Foreskin fibroblast (primary cell): ENCODE measurements at places on chromosomes 1 and 21.

GRCh38 chr1:25161981-25162380 is 70.3 kb downstream of the SYF2 start:
- DNase-seq: peak; percentile 63

GRCh38 chr1:151535326-151536271 is 4.5 kb upstream of the TUFT1 start:
- no peak for DNase-seq

GRCh38 chr1:196007763-196008162 is 600.5 kb downstream of the KCNT2 start:
- DNase-seq: no peak

DNA sequence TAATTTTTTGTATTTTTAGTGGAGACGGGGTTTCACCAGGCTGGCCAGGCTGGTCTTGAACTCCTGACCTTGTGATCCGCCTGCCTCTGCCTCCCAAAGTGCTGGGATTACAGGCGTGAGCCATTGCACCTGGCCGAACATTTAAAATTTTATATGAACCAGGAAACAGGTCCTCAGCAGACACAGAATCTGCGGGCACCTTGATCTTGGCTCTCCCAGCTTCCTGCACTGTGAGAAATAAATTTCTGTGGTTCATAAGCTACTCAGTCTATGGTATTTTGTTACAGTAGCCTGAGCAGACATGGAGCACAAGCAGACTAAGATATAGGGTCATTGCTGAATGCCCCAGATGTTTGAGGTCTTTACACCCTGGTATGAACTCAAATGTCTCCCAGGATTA is 23.6 kb upstream of the CTH start:
- DNase-seq: no peak

DNA sequence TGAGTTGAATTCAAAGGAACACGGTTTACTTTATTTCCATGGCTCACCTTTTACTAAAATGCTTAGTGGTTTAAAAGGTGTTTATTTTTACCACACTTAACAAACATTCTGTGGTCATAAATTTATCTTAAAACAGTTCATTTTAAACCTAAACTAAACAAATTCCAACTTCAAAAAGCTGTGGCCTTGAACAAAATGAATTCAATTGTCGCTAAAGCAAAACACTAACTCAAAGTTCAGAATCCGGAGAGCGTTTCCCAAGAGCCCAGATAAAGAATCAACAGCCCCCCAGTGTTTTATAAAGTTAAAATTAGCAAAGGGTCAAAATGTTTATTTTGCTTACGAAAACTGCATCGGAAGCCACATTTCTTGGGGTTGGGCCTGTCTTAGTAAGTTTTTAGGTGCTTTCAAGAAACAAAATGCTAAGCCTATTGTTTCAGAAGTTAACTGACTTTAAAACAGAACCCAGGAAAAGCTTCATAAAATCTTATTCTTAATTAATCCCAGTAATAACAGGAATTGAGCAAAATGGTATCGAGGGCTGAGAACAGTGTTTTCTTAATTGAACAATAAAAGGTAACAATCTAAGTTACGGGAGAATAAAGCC is 1.3 kb downstream of the PUM1 start:
- no peak for DNase-seq

- DNase-seq: no peak
Observed at GRCh38 chr1:222095606-222096475, 354.0 kb upstream of the DUSP10 start.

GRCh38 chr1:232911027-232911599 is 39.3 kb upstream of the NTPCR start:
- DNase-seq: no peak

GRCh38 chr1:43350976-43351375 is 7.8 kb upstream of the CDC20 start:
- no peak for DNase-seq

GRCh38 chr1:77631302-77631701 is 51.2 kb downstream of the ZZZ3 start:
- no peak for DNase-seq

DNA sequence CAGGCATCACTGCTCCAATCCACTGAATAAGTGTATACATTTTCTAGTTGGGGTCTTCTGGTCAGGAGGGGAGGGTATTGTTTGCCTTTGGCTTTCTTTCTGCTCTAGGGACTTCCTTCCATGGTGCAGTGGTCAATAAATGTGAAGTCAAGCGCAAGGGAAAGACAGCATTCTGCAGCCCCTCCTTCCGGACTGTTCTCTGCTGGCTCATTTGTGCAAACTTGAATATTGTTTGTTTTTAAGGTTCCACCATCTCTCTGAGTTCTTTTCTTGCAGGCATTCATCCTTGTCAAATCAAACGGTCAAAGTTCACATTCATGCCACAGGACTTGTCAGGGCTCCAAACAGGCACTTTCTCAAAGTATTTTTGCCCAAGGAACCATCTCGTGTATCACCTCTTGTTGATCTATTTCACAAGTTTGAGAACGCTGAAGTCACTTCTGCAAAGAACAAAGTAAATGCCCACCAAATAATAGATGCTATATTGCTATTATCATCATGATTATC is 205.6 kb upstream of the KAZN start:
- DNase-seq: no peak

DNA sequence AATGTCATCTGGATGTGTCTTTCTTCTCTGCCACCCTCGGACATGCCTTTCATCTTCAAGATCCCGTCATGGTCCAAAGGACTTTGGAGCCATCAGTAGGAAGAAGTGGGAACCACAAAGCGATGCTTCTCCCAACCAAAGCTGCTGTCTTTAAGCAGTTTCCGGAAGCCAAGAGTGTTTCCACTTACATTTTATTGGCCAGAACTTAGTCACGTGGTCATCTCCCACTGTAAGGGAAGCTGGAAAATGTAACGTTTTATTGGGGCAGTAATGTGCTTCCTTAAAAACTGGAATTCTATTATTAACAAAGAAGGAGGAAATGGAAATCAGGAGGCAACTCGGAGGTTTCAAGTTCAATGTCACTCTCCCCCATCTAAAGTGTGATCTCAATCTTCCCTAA is 170.8 kb downstream of the ATG4C start:
- no peak for DNase-seq
